ENCODE measurements at places on chromosomes 5 and 9.

DNA sequence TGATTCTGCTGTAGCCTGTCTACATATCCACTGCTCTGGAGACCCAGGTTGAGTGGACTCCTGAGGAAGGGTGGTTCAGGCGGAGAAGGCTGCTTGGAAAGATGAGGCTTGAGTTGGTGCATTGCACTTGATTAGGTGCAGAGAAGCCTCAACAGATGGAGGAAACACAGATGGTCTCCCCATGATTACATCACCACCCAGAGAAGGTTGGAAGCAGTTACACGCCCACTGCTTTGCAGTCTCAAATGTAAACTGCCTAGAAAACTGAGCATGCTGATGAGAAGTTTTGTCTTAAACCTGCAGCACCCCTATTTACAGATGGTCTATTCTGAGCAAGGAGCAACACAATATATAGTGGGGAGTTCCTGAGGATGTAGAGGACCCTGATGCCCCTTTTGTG lies 266.6 kb downstream of the PIK3R1 start:
- H3K36me3 ChIP-seq = no peaks in the 10 kb centered on the region
- DNase-seq = no peak
- H3K27me3 ChIP-seq = peaks cover 44% of the 10 kb centered on the region
- no peaks in the 10 kb centered on the region for H3K4me1 ChIP-seq
- no peak overlapping the region for H3K27ac ChIP-seq

DNA sequence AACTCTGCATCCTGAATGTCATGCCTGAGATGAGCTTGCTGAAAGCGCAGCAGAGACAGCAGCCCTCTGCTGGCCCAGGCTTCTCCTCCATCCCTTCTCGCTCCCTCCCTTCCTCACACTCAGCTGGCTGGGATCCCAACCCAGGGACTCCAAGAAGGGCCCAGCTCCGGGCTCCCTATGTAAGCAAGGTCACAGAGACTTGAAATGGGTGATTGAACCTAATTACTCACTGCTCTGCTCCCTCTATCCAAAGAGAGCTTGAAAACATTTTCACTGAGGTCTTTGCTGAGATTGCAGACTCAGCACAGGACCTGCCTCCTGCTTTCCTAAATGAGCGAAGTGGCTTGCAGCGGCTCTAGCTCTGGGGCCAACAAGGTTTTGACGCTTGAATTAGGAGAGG lies 42.8 kb downstream of the RAPGEF1 start:
- DNase-seq = no peak
- H3K4me3 ChIP-seq = peak overlapping the region; percentile 5
- no peaks in the 10 kb centered on the region for H3K27me3 ChIP-seq
- peaks cover 76% of the 10 kb centered on the region for H3K4me1 ChIP-seq
- peak overlapping the region; percentile 78 for H3K27ac ChIP-seq

DNA sequence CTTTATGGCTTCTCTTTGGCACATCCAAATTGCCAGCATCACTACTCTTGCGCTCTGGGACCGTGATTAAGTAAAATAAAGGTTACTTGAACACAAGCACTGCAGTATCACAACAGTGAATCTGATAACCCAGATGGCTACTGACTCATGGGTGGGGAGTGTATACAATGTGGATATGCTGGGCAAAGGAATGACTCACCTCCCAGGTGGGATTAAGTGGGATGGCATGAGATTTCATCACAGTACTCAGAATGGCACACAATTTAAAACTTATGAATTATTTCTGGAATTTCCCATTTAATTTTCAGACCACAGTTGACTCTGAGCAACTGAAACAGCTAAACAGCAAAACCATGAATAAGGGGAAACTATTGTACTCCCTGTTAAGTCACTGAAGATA lies 4.3 kb downstream of the GFM2 start:
- no peaks in the 10 kb centered on the region for H3K27me3 ChIP-seq
- H3K4me1 ChIP-seq = peaks cover 23% of the 10 kb centered on the region

GRCh38 chr5:148970228-148970627 lies 92.6 kb downstream of the SH3TC2 start:
- no peaks in the 10 kb centered on the region for H3K36me3 ChIP-seq
- H3K4me3 ChIP-seq = no peak overlapping the region
- H3K4me1 ChIP-seq = no peaks in the 10 kb centered on the region
- H3K27me3 ChIP-seq = no peaks in the 10 kb centered on the region

DNA sequence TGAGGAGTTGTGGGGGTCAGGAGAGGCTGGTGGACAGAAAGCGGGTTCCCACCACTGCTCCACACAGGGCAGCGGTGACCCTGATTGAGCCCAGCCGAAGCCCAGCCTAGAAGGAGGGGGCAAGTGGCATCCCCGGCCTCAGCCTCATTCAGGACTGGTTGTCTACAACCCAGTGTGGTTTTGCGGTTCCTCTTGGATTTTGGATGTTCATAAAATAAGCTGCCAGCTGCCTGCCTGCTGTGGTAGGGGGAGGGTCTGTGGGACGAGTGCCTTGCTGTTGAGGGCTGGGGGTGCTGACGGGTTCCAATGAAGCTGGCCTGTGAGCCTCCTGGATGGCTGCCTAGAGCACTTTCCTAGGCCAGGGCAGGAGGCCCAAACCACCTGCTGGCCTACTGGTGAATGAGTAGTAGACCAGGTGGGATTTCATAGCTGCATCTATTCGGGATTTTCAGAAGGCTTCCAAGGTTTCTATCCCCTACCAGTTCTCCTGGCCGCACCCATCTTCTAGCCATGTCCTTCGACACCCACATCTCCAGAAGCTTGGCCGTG lies 102.4 kb downstream of the NDFIP1 start:
- no peaks in the 10 kb centered on the region for H3K27me3 ChIP-seq
- H3K36me3 ChIP-seq = no peaks in the 10 kb centered on the region
- no peak overlapping the region for H3K4me3 ChIP-seq

DNA sequence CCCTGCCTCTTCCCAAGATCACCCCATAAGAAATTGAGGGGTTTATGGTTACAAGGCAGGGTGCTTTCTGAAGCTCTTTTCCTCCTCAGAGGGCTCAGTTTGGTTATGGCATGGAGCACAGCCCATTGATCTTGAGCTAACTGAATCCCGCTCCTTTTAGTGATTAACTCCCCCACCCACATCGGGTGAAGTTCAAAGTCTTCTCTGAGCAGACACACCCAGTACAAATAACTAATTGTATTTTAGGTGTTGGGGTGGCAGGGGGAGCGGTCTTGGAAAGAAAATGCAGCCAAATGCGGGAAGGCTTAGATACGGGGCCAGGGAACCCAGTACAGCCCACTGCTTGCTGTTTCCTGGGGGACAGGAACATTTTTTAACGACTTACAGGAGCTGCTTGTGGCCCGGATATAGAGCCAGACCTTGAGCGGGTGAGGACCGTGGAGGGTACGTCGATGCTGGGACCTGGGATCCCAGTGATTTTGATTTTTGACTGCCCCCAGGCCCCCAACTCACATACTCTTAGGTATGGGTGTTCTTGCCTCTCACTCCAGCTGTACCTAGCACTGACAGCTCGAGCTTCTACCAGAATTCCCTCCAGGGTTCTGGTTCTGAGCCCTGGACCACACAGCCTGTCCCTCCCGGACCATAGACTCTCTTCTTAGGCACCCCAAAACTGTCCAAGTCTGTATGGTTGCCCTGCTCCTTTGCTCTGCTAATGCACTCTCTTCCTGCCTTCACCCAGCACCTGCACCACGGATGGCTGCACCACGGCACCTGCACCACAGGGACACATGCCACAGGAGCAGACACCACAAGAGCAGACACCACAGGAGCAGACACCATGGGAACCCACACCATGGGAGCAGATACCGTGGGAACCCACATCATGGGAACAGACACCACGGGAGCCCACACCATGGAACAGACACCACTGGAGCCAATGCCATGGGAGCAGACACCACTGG lies 18.3 kb upstream of the RXRA start:
- H3K27ac ChIP-seq = no peak overlapping the region
- peaks cover under 1% of the 10 kb centered on the region for H3K27me3 ChIP-seq
- no peak overlapping the region for H3K4me3 ChIP-seq
- no peaks in the 10 kb centered on the region for H3K36me3 ChIP-seq

GRCh38 chr5:168413596-168413995 lies 72.7 kb upstream of the RARS1 start:
- H3K4me1 ChIP-seq = peaks cover 10% of the 10 kb centered on the region
- no peak overlapping the region for H3K4me3 ChIP-seq
- DNase-seq = no peak
- no peak overlapping the region for H3K27ac ChIP-seq
- no peaks in the 10 kb centered on the region for H3K27me3 ChIP-seq
- H3K36me3 ChIP-seq = peaks cover 2% of the 10 kb centered on the region

- H3K4me3 ChIP-seq = peak overlapping the region; percentile 88
- DNase-seq = no peak
- peaks cover 5% of the 10 kb centered on the region for H3K4me1 ChIP-seq
- H3K27ac ChIP-seq = peak overlapping the region; percentile 94
These were observed 233.8 kb upstream of the TMEM161B start for GRCh38 chr5:88502179-88503040.

DNA sequence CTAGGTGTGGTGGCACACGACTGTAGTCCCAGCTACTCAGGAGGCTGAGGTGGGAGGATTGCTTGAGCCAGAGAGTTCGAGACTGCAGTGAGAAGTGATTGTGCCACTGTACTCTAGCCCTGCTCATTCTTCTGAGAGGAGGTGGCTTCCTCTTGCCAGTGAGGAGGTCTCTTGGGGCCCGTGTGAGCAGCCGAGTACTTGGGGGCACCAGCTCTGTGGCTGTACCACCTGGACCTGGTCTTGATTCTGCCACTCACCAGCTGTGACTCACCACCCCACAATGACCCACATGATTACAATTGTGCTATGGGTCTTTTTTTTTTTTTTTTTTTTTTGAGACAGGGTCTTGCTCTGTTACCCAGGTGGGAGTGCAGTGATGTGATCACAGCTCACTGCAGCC lies 18.0 kb upstream of the CRB2 start:
- H3K36me3 ChIP-seq = peaks cover 4% of the 10 kb centered on the region
- DNase-seq = no peak
- H3K27ac ChIP-seq = peak overlapping the region; percentile 62
- H3K27me3 ChIP-seq = no peaks in the 10 kb centered on the region

GRCh38 chr5:169670769-169671525 lies 33.9 kb downstream of the DOCK2 start:
- H3K27me3 ChIP-seq = no peaks in the 10 kb centered on the region
- no peak overlapping the region for H3K27ac ChIP-seq
- H3K4me3 ChIP-seq = no peak overlapping the region
- H3K4me1 ChIP-seq = peaks cover 40% of the 10 kb centered on the region
- no peak for DNase-seq

GRCh38 chr5:171336521-171337209 lies 27.6 kb downstream of the TLX3 start:
- H3K27ac ChIP-seq = no peak overlapping the region
- peaks cover 73% of the 10 kb centered on the region for H3K27me3 ChIP-seq
- no peaks in the 10 kb centered on the region for H3K36me3 ChIP-seq
- peak overlapping the region; percentile 46 for H3K4me3 ChIP-seq

DNA sequence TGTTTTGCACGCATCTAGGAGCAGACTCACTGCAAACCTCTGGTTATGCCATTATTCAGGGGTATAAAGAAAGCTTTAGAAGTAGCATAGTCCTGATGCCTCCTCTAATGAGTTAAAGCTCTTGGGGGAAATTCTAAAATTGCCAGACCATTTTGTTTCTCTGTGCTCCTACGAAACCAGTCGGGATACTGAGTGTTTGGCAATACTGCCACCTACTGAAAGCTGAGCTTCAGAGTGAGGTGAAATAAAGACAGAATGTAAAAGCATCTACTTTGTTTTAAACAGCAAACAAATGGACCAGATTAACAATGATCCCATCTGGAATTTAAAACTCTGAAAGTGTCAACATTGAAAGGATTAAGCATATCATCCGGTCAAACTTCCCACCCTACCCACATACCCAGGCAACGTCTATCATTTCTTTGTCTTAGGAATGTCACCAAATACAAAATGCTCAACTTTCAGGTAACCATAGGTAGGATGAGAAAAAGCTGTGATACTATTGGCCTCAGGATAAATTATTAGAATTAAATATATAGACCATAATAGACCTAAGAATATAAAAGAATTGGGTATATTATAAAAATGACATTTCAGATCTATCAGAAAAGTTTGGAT lies 77.8 kb upstream of the SHISAL2B start:
- H3K36me3 ChIP-seq = no peaks in the 10 kb centered on the region
- H3K4me3 ChIP-seq = no peak overlapping the region
- no peaks in the 10 kb centered on the region for H3K4me1 ChIP-seq
- peaks cover 13% of the 10 kb centered on the region for H3K27me3 ChIP-seq
- DNase-seq = no peak
- H3K27ac ChIP-seq = no peak overlapping the region

All from effector memory CD8-positive, alpha-beta T cell (primary cell).